ENCODE measurements at places on chromosomes 11 and 22.

- no peak for DNase-seq
These were observed 570.7 kb downstream of the JRKL start for GRCh38 chr11:96960476-96960875.

GRCh38 chr22:30405731-30406130, 8.9 kb downstream of the SEC14L2 start:
- no peak for DNase-seq

DNA sequence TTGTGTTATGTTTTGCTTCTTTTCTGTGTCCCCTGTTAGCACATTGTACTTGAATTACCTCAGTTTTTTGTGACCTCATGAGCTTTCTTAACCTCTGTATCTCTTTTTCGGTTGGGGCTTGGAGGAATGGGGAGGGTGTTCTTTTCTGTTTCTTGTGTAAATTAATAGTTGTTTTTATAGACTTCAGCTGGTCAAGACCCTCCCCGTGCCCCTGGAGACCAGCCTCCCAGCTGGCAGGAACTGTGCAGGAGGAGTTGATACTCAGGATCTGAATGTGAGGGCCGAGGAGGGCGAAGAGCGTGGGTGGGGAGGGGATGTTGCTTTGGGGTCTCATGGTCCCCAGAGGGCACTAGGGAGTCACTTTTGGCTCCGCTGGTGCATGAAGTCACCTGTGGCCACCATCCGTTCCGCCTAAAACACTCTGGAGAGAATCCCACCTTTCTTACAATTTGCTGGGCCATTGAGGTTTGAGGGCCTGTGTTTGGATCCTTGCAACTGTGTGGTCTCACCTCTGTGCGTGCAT, 44.3 kb upstream of the NNMT start:
- no peak for DNase-seq

- DNase-seq = no peak
These were observed 7.5 kb downstream of the SERPIND1 start for GRCh38 chr22:20781272-20781990.

DNA sequence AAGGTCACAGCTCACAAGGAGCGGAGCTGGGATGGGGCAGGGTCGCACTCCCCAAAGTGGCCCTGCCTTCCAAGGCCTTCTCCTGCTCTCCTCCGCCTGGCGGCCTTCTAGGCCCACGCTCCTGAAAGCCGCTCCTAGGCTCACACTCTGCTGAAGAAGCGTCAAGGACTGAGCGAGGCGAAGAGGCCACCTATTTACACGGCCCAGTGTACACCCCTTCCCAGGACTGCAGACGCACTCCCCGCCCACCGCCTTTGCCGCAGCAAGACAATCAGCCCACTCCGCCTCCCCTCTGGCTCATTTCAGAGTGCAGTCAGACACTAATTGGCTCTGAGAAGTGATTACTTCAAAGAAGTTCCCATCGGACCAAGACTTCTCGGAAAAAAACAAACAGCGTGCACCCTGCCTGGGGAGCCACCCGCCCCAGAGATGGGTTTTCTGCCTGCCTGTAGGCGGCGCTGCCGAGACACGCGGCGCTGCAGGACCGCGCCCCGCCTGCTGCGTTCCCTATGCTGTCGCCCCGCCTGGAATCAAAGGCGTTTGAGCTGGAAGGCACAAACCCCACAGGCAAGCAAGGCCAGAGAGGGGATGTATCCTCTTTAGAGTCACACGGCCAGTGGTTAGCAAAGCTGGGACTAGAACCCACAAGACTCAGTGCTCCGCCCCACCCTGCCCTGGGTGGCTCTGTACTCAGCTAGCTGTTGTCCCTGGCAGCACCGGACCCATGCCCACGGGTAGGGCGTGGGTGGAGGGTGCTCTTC, 414.8 kb downstream of the BUD13 start:
- no peak for DNase-seq

GRCh38 chr22:40238425-40239344, 61.0 kb downstream of the TNRC6B start:
- no peak for DNase-seq

DNA sequence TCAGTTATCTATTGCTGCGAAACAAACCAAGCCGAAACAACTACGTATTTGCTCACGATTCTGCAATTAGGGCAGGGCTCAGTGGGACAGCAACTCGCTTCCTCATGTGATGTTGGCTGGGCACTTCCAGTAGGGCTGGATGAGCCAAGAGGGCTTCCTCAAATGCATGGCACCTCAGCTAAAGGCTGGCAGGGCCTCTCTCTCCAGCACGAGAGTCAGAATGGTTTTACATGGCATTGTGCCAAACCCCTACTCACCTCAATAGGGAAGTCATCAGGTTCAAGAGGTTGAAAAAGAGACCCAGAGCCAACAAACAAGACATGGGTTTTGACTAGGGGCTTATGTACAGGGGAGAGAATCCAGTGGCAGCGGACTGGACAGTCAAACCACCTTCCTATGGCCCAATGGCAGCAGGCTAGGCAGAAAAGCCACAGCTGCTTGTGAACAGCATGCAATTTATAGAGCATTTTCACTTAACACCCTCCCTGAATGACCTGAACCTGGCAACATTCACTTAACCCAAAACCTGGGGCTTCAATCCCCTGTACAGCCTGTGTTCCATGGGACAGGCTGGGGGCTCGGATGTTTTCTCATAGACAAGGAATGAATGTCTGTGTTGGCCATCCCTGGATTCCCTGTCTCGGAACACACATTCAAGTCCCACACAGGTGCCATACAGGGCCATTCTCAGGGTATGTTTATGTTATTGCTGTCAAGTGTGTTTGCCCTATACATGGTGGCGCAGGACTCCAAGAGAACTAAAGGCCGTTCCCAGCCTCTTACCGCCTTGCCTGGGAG, 154.2 kb upstream of the NAV2 start:
- DNase-seq = no peak

GRCh38 chr11:59204746-59205145, 8.0 kb downstream of the MPEG1 start:
- DNase-seq = no peak

- peak; percentile 4 for DNase-seq
These were observed 583 bp downstream of the APLP2 start for GRCh38 chr11:130070109-130070845.

GRCh38 chr22:29762263-29762662, 4.5 kb downstream of the ZMAT5 start:
- DNase-seq = peak; percentile 56

DNA sequence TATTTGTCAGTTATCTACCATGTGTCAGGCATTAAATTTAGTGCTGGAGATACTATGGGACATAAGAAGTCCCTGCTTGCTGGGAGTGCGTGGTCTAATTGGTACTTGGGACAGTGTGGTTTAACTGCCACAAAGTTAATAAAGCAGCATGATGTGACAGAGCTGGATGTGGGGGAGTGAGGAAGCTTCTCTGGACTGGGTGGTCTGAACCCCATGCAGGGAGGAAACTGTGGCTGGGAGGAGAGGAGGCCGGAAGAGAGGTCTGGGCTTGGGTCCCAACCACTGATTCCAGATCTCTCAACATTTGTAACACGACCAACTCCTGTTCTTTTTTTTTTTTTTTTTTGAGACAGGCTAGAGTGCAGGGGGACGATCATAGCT, 37.1 kb downstream of the ST3GAL4 start:
- DNase-seq = no peak

DNA sequence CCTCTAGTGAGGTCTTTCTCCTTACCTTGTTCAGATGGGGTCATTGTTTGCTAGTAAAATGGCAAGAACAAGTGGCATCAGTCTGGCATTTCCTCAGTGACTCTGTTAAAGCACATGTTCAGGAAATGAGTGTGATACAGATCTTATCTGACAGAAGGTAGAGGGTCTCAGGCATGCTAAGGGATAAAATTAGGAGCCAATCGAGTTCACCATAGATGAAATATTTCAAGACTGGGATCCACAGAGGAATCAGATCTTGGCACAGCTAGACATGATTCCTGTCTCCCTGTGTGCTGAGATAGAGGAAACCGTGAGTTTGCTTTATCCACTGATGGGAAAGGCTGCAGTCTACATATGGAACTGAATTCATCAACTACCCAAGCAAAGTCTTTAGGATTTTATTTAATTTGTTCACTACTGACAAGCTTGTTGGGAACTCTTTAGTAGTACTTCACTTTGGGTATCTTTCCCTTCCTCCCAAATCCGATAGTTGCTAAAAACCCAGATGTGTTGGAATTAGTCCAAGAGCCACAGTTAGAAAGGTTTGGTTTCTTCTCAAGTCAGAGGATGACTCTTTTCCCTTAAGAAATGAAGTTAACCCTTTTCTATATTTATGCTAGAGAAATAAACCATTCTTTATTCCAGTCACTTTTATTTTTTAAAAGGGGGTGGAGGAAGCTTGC, 18.4 kb downstream of the FAM118B start:
- DNase-seq = no peak

GRCh38 chr11:65418431-65418680, 4.2 kb upstream of the NEAT1 start:
- DNase-seq = no peak

DNA sequence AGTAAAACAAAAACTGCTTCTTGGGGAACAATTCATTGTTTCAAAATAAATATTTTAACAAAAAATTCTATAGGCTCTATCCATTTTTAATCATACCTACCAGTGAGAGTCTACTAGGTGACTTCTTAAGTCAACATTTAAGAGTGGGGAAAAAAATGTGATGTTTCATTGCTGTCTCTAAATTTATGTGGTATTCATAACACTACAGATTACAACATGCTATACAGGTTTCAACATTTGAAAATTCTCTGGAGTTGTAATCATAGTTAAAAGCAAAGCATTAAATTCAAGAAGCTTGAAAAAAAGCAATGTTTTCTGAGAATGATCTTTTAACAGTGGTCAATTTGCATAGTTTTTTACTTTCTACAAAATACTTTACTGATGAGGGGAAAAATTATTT, 18.3 kb downstream of the SBF2 start:
- DNase-seq = no peak

DNA sequence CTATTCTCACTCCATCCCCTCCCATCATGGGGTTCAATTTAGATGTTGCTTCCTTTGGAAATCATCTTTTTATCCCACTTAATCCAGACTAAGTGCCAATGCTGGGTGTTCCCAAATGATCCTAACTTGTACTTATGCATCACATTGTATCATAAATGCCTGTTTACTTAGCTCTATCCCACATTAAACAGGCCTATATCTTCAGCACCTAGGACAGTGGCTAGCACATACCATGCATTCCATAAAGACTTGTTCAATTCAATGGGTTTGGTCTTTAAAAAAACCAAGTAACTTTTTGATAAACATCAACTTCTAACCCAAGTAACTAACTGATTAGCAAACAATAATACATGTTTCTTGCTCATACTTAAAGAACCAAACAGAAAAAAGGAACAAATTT, 40.6 kb downstream of the RSF1 start:
- DNase-seq = no peak

DNA sequence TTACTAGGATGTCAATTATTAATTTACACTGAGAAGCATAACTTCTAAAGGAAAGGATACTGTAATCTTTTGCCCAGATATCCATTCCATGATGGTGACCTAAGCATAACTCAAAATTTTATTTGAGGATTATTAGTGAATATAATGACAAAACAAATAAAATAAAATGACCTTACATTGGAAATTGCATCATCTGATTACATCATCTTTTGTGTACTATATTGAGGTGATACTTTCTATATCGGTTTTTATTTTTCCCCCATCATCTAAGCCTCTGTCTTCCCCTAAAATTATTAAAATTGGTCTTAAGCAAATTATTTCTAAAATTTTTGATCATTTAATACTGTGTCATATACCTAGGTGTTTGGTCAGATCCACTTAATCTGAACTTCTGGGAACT, 150.1 kb upstream of the CTSC start:
- no peak for DNase-seq

GRCh38 chr22:17140826-17141766, 18.0 kb downstream of the HDHD5 start:
- DNase-seq = no peak

DNA sequence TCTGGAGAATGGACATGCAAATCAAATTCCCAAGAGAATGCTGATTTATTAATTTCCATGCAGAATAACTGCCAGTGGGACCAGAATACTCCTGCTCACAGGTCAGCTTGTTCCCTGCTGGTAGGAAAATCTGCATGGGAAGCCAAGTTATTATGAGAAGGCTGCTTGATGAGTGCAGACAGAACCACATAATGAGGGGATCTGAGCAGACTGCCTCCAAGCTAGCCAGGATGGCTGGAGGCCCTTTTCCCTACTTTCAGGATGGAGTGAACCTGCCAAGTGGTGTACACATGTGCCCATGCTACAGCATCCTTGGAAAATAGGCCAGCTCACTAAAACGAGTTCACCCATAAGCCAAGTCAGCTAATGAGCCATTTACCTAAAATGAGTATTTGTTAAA, 55.2 kb upstream of the ZBED5 start:
- DNase-seq = no peak

DNA sequence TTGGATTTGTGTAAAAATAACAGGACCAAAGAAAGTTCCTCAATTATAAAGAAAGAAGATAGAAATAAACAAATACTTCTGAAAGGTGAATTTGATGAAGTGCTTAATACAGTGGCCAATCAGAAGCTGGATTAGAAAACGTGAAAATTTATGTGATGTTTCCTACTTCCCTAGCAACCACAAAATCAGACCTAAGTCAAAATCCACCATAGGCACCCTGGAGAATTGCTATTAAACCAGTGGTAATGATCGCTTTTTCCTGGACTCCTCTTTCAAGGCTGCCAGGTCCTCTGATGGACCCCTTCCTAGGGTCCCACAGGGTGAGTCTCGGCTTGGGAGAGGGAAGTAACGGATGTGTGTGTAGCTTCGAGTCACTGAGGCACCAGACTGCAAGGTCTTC, 9.6 kb downstream of the WT1 start:
- DNase-seq = no peak

DNA sequence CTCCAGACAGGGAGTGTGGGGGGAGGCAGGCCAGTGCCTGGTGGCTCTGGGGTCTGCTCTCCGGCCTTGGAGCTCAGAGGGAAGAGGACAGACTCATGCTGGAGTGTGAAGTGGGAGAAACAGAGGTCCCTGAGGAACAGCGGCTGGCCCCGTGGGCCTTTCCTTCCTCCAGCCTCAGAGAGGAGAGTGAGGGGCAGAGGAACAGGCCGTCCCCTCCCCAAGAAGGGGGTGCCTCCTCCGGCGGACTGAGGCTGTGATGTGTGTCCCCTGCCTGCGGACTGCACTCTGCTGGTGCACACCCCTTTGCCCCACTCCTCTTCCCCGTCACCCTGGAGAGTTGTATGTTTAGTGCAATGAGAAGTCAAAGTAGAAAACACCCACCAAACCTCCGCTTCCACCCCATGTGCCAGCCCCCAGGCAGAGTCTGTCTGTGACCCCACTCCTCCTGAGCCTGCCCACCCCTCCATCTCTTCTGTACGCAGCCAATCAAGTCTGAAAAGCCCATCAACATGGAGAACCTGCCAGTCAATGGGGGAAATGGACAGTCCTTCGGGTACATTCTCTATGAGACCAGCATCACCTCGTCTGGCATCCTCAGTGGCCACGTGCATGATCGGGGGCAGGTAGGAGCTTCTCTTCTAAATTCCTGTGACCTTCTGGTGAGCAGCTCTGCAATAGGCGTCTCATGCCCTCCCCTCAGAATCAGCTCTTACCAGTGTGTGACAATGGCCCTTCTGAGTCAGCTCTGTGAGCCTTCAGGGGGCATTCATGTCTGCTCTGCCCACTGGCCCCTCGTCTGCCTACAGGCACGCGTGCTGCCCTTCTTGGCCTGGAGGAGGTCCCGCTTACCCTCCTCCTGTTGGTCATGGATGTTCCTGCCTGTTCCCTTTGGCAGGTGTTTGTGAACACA, 39.0 kb downstream of the GLB1L2 start:
- no peak for DNase-seq
